ENCODE measurements at places on chromosomes 6 and 20.

GRCh38 chr6:63174173-63174572, 37.1 kb upstream of the FKBP1C start:
- DNase-seq: no peak

- no peak for DNase-seq
Observed at GRCh38 chr6:16681260-16681873, 79.9 kb downstream of the ATXN1 start.

GRCh38 chr6:43780293-43780692, 10.3 kb downstream of the VEGFA start:
- DNase-seq: no peak

- peak; percentile 6 for DNase-seq
Observed at GRCh38 chr6:45569210-45569945, 191.6 kb upstream of the SUPT3H start.

GRCh38 chr6:15941168-15941567, 187.7 kb upstream of the MYLIP start:
- no peak for DNase-seq

GRCh38 chr6:46062312-46062711, 46.7 kb upstream of the CLIC5 start:
- no peak for DNase-seq
